ENCODE measurements at places on chromosomes 4 and X. TPM values are rescaled to one million over a fixed set of nuclear protein-coding genes. Genes with fewer than 3 reads are reported as not detected.

- no peak for DNase-seq
Observed at GRCh38 chrX:39293203-39293602, 491.9 kb downstream of the MID1IP1 start.

- no peak for DNase-seq
Observed at GRCh38 chr4:78770091-78770642, 6.0 kb upstream of the BMP2K start.

DNA sequence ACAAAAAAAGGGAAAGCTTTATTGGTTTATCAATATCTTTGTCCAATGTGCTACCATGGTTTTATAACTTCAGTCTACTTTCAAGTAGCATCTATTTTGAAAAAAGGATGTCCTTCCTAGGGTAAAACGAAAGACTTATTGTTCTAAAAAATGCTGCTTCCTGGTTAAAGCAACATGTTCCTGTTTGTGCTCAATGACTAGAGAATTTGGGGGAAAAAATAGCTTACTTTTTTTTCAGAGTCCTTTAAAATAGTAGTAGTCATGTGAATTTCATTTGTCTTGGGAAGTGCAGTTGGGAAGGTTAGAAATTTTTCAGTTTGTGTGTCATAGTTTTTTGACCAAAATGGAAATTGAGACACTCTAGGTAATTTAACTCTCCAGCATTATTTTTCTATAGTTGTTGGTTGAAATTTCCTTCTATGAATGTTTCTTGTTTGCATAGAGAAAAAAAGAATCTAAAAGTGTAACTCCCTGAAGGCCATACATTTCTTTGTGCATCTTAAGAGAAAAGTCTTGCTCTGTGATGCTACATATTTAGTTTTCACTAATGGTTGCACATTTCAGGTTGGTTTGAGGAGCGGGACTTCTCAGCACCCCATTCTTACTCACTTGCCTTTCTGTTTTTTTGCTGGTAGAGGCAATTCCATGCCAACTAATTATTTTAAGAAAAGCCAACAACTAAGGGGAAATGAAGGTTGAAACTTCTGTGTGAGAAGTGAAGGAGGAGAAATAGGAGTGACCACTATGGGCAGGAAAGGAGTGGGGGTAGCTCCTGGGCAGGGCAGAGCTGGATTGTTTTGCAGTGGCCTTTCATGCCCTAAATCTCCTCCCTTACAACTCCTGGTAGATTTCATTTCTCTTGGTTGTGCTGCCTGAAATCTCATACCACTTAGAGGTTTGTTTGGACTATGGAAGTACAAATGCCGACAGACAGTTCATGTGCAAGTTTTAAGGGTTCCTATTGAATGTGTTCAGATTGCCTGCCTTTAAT, 76.4 kb downstream of the RAPGEF2 start:
- DNase-seq, result no peak

The NPFFR2 gene
- total RNA-seq, result not detected

The NAP1L2 gene
- 17.0 TPM for total RNA-seq

- no peak for DNase-seq
Observed at GRCh38 chrX:103404231-103405008, 28.1 kb downstream of the BEX3 start.

DNA sequence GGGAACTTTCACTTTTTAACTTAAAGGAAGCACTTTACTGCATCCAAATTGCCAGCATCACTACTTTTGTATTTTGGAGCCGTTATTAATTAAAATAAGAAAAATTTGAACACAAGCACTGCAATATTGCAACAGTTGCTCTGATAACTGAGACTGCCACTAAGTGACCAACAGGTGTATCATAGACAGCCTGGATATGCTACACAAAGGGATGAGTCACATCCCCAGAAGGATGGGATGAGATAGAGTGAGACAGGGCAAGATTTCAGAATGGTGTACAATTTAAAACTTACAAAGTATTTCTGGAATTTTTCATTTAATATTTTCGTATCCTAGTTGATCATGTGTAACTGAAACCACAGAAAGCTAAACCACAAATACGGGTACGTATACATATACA, 204.1 kb downstream of the MAPK10 start:
- DNase-seq, result no peak

The FAT4 gene
- total RNA-seq, result 0.03 TPM

GRCh38 chr4:136412708-136413107, 1119.6 kb downstream of the PCDH18 start:
- no peak for DNase-seq

The CLDN34 gene
- total RNA-seq, result not detected

The TRIM75 gene
- not detected for total RNA-seq

DNA sequence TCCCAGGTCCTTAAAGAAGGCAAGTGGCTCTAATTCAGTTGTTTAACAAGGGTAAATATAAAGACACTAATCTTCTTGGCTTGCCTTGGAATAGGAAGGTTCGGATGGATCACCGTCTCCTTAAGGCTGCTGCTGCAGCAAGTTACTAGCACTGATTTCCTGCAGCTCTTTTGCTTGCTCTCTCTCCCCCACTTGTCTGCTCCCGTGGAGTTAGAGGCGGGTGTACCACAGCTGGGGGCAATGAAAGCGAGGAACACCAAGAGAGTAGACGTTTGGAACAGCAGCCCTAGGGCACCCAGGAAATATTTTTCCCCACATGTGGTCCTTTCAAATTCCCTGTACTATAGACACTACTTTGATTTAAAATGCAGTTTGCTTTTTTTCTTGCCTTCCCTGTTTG, 202.2 kb downstream of the SH2D1A start:
- DNase-seq, result no peak

The PARM1 gene
- total RNA-seq, result 0.21 TPM

- no peak for DNase-seq
Observed at GRCh38 chr4:100356172-100356571, 161.7 kb downstream of the EMCN start.
